Lower lobe of right lung (tissue), 2 donors: ENCODE measurements at places on chromosomes 5 and 9. TPM values are rescaled to one million over a fixed set of nuclear protein-coding genes. Genes with fewer than 3 reads are reported as not detected.
A peak's percentile ranks its signal among the peaks of the same experiment; 100 is the strongest.

- DNase-seq: no peak
Observed at GRCh38 chr5:132662925-132663770, 5.2 kb downstream of the IL13 start.

DNA sequence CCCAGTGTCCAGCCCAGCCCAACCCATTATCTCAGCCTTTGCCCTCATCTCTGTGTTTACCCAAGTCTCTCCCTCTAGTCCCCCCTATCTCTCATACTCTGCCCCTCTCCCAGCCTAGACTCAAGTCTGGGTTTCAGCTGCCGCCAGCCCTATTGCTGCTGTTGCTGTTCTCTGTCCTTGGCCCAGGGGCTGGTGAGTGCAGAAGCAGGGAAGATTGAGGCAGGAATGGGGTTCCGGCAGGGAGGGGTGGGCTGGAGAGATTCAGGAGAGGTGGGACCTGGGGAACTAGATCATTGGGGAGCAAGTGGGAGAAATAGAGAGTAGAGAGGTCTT, 702 bp downstream of the TMEM8B start:
- no peak for DNase-seq

GRCh38 chr9:94900222-94901018, 173.9 kb downstream of the AOPEP start:
- DNase-seq: no peak

DNA sequence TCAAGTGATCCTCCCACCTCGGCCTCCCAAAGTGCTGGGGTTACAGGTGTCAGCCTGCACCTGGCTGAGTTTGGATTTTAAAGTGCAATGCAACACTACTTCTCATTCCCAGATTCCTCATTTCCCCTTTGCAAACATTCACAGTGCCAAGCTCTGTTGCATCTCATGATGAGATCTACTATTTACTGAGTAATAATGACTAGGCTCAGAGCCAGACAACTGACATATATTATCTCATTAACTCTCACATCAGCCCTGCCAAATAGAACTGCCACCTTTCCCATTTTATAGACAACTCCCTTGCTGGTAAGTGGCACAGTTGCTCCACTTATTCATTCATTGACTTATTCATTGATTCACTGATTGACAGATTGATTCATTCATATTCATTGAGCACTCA, 7.0 kb downstream of the PDE6A start:
- no peak for DNase-seq

DNA sequence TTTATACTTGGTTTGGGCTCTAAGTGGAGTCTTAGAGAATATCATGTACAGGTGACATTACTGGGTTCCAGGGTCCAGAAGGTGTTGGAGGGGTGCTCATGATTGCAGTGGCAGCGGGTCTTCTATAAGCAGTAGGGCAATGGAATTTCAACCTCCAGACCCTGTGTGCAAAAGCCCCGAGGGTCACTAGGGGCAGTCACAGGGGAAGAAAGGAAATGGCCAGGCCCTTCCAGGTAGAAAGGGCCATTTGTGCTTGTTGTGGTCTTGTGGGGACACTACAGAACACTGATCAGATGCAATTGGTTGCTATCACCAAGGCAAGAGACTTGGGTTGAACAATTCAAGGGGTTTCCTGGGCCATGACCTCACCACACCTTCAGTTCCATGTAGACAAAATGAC, 283.4 kb downstream of the GADD45G start:
- no peak for DNase-seq

GRCh38 chr9:135265931-135266330, 178.5 kb downstream of the OLFM1 start:
- no peak for DNase-seq

GRCh38 chr9:23826120-23826629, at the start of gene ELAVL2:
Gene ELAVL2 (minus strand): TSS chr9:23826240. CDS start chr9:23762234, 64,006 bp downstream.
- peak; percentile 83 for DNase-seq

DNA sequence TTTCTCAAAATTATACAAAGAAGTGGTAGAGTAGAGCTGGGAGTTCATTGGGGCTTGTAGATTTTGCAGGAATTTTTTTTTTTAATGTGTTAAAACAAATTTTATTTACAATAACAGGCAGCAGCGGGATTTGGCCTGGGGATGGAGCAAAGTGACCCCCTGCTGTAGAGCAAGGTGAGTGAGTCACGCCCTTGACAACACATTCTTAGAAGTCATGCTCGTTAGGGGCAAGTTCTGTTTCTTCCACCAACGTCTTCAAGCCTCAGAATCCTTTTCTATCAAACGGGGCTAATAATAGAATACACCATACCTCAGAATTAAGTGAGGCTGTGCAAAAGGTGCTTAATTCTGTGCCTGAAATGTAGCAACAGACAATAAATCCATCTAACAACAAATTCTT, 1.1 kb upstream of the ANKDD1B start:
- no peak for DNase-seq

GRCh38 chr5:174229068-174229467, 183.6 kb downstream of the NSG2 start:
- DNase-seq: no peak

- no peak for DNase-seq
Observed at GRCh38 chr5:82168294-82168693, 109.9 kb downstream of the RPS23 start.

GRCh38 chr9:19493174-19493811, 84.5 kb downstream of the ACER2 start:
- DNase-seq: peak; percentile 51

GRCh38 chr5:172680921-172681320, 39.9 kb downstream of the NEURL1B start:
- DNase-seq: no peak

Gene TMEM252
- total RNA-seq: 0.30 TPM

Gene PCDHA11
- 0.38 TPM for total RNA-seq

Gene EPB41L4B
- total RNA-seq: 12.1 TPM

Gene SLC25A2
- 0.71 TPM for total RNA-seq
